Cardiac septum (tissue), 1 donor: ENCODE measurements at places on chromosomes 2 and 18. TPM values are rescaled to one million over a fixed set of nuclear protein-coding genes. Genes with fewer than 3 reads are reported as not detected.

DNA sequence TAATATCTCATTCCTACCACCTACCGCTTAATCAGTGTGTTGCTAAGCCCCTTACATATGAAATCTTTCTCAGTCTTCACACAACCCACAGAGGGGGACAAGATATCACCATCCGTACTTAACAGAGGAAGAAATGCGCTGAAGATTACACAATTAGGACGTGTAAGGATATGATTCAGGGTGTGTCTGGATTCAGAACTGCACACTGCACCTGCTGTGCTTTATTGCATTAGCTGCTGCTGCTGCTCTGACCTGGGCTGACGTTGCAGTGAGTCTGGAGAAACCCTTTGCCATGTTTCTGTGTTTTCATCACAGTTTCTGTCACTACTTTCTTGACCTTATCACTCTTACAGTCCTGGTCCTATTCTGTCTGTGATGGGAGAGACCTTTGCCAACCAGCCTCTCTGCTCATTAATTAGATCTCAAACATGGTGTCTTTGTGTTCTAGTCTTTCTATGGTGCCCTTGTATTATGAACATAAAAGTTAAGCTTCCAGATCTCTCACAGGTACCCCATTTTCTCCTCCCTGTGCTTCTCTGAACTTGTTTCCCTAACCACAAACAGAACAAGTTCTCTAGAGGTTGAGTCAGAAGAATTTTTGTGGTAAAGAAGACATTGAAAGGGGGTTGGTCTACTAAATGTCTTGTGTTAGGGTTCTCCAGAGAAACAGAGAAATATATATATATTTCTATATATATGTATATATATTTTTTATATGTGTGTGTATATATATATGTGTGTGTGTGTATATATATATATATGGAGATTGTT, 92.9 kb upstream of the CYP1B1 start:
- no peak for DNase-seq

DNA sequence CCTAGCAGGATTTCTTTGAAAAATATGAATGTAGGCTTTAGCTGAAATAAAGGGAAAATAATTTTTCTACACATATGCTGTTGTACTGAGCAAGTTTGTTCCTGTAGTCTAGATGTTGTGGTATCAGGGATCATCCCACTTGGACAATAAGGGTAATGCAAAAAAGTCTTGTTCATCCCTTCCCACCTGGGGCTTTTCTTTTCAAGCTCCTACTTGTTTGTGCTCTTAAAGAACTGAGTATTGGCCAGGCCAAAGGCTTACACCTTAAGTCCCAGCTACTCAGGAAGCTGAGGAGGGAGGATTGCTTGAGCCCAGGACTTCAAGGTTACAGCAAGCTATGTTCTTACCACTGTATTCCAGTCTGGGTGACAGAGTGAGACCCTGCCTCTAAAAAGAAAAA, 35.5 kb downstream of the ZC3H6 start:
- no peak for DNase-seq

- DNase-seq, result no peak
Measured at GRCh38 chr18:830315-830901, 18.4 kb upstream of the YES1 start.

DNA sequence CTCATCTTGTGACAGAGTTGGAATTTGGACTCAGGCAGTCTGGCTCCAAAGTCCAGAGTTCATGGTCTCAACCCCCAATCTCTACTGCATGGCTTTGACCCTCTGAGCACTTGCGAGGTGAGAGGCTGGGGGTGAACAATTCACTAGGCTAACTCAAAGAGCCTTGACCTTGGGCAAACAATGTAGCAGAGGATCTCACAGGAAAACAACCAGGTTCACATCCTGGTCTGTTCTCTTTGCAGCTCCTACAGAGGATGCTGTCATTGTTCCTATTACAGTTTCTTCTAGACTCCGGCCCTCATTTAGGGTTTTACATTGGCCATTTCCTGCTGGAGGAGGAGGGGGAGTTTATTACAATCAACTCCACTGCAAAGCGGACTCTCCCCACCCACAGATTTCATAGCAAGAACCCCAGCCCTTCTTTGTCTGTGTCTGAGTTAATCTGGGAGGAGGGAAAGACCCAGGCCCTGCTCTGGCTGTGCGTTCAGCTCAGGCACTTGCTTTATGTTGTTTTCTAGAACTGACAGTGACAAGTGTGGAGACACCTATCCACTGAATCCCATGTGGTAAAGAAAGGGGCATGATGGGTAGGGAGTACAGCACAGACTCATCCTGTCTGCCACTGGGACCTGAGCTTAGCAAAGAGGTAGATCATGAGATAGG, 101.6 kb downstream of the LBH start:
- DNase-seq, result no peak

- no peak for DNase-seq
Measured at GRCh38 chr2:231348704-231349373, 46.7 kb upstream of the B3GNT7 start.

- no peak for DNase-seq
Measured at GRCh38 chr2:199395311-199395710, 62.4 kb downstream of the SATB2 start.

RNF25 gene
- 17.5 TPM for total RNA-seq

PRKAG3 gene
- total RNA-seq, result 0.13 TPM

CCT7 gene
- 186 TPM for total RNA-seq

PDCL3 gene
- total RNA-seq, result 26.7 TPM

CCDC150 gene
- total RNA-seq, result 1.5 TPM
